Cardiac atrium fibroblast (primary cell): ENCODE measurements at places on chromosomes 3 and 15. TPM values are rescaled to one million over a fixed set of nuclear protein-coding genes. Genes with fewer than 3 reads are reported as not detected.

The WWTR1 gene
- 44.2 and 74.7 TPM in 2 replicates for total RNA-seq

The ABHD17C gene
- total RNA-seq: 10.1 and 15.4 TPM in 2 replicates

The LTF gene
- under 0.01 and 23.3 TPM in 2 replicates for total RNA-seq

The KLHL40 gene
- not detected in 2 replicates for total RNA-seq

The MOBP gene
- not detected in 2 replicates for total RNA-seq

The FAM107A gene
- total RNA-seq: 7.0 and 15.6 TPM in 2 replicates

The LHFPL4 gene
- total RNA-seq: not detected in 2 replicates

The CHDH gene
- total RNA-seq: under 0.01 TPM in 1 of 2 replicates, not detected in the other
